C1 segment of cervical spinal cord (tissue), 14 donors: ENCODE measurements at places on chromosomes 5 and 9.

DNA sequence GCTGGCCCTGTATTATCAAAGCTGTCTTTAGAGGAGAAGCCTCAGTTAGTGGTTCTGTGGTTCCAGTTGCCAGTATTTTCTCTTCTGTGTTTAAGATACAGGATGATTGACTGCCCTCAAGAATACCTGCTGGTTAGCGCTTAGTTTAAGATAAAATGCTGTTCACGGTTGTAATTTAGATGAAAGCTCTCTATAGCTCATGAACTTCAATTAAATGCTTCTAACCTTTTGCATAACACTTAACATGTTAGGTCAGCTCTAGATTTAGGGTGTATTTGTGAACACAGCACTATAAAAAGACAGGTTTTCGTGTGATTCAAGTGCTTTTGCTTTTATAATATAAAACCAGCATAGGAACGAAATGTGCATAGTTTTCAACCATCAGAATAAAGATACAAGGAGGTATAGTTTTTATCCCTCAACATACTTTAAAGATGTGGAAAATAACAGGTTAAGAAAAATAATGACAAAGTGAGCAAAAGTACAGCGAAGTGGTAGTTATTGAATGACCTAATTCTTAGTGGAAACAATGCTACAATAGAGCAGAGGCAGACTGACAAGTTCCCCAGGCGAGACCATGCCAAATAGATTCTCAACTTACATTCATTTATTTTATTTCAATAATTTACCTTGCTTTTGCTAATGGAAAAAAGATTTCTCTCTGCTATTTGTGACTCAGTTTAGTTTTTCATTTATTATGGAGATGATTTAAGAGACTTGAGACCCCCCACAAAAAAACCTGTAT lies 602.6 kb upstream of the DMAC1 start:
- no peak for DNase-seq

DNA sequence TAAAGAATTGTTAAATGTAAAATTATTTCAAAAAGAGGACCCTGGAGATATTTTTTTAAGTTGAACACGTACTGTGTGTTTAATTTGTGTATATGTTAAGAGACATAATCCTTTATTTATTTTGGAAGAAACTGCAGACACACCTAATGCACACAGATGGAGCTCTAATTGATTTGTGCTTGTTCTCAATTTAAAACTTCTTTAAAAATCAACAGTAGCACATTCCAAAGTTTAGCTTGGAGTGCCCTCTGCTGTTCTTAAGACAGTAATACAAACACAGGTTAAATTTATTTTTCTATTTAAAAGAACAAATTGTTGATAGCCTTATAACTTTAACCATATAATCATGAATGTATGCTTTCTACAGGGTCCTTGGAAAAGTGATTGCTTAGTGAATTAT lies 277.6 kb upstream of the ADAMTS16 start:
- no peak for DNase-seq

GRCh38 chr9:113898151-113898550 lies 22.0 kb downstream of the ZNF618 start:
- DNase-seq, result no peak

GRCh38 chr5:150068071-150068470 lies 18.3 kb downstream of the CSF1R start:
- DNase-seq, result no peak

DNA sequence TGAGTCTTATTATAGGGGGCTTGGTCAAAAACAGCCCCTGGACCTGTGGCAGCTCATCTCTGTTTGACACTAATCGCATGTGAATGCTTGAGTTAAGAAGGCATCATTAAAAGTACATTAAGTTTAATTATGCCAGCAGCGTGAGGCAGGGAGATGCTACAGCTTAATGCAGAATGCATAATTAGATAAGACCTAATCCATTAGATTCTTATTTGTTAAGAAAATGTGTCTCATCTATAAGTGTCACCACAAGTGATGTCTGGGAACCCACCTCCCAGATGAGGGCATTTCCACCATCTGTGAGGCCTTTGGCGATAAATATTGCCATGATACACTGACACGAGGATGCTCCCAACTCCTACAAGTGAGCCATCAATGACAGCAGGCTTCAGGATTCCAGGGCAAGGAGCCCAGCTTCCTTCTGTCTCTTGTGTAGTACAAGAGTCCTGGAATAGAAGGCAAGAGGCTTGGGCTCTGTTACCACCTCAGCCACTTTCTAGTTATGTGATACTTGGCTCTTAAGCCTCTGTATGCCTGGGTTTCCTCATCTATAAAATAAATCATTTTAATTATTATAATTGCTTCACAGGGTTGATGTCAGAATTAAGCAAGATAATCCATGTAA lies 202.7 kb downstream of the FAM114A2 start:
- no peak for DNase-seq

GRCh38 chr9:31168161-31168560 lies 1216.3 kb upstream of the ACO1 start:
- no peak for DNase-seq

- no peak for DNase-seq
Measured at GRCh38 chr9:116716438-116716837, 29.3 kb downstream of the TRIM32 start.
